Heart right ventricle (tissue), 16 donors: ENCODE measurements at places on chromosomes 12 and 14. TPM values are rescaled to one million over a fixed set of nuclear protein-coding genes. Genes with fewer than 3 reads are reported as not detected.

DNA sequence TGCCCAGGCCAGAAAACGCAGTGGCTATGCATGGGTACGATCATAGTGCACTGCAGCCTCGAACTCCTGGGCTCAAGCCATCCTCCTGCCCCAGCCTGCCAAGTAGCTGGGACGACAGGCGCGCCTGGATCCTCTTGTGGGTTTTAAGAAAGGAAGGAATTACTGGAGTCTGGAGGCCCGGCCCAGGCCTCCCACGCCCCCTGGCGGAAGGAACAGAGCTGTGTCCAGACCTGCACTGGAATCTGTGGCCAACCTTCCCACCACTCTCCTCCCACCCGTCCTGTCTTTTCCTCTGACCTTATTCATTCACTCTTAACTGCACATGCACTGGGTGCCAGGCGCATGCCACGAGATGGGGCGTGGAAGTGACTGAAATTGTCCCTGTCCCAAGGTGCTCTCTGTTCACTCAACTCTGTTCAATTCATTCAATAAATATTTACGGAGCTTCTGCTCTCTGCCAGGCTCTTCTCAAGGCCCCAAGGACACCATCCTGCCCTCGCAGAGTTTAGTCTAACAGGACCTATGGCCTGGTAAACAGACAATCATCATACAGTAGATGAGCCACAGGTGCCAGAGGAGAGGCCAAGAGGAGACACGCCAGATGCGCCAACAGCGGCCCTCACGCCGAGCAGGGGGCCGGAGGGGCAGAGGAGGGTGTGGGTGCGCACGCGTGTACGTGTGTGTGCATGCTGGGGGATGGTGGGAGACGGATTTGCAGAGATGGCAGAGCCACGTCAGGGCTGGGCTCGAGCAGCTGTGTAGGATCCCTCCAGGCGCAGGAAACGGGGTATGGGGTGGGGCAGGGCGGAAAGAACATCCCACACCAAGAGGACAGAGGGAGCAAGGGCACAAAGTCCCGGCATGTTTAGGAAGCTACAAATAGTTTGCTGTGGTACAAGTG lies 13.7 kb upstream of the TMEM106C start:
- no peaks in the 10 kb centered on the region for H3K27me3 ChIP-seq
- H3K4me3 ChIP-seq = no peak overlapping the region
- H3K36me3 ChIP-seq = no peaks in the 10 kb centered on the region
- H3K27ac ChIP-seq = no peak overlapping the region
- DNase-seq = peak; percentile 79

GRCh38 chr14:58697930-58698642 lies 60.3 kb downstream of the DACT1 start:
- no peak overlapping the region for H3K27ac ChIP-seq
- no peak for DNase-seq
- no peaks in the 10 kb centered on the region for H3K4me1 ChIP-seq
- no peak overlapping the region for H3K4me3 ChIP-seq
- no peaks in the 10 kb centered on the region for H3K36me3 ChIP-seq

GRCh38 chr14:54211551-54212308 lies 185.1 kb upstream of the CDKN3 start:
- H3K27ac ChIP-seq = peak overlapping the region; percentile 64
- H3K4me3 ChIP-seq = no peak overlapping the region
- no peak for DNase-seq
- H3K4me1 ChIP-seq = no peaks in the 10 kb centered on the region

DNA sequence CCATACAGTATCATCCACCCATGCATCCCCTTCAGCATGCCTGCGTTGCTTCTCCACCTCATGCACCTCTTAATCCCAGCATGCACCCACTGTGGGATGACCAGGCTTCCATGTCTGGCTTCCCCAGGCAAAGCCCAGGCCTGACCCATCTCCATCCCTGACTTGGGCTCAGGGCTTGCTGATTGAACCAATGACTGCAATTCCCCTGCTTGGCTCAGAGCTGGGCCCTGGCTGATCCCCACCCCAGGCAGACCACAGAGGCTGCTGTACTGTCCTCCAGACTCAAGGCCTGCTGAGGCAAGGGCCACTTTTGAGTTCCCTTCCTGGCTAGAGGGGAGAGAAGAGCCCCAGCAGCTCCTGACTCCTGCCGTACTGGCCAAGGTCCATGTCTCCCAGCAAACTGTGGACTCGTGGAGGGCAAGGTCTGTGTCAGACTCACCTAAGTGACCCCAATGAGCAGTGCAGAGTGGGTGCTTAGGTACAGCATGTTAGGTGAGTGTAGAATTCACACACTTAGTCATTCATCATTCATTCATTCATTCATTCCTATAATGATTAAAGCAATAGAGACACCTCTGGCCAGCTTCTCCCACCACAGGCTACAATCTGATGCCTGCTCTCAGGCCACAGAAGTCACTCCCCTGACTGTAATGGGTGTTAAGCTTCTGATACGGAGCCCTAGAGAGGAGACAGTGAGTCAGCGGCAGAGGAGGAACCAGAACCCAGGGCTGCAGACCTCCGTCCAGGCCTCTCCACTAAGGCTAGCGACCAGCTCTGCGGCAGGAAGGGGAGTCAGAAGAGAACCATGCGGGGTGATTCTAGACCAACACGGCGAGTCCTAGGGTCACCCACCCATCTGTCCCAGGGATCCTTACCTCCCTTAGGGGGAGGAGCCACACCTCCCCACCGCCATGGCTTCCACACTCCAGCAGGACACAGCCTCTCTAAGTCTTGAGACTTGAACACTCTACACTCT lies 2.9 kb downstream of the BEGAIN start:
- H3K27ac ChIP-seq = no peak overlapping the region
- H3K27me3 ChIP-seq = peaks cover 36% of the 10 kb centered on the region
- H3K36me3 ChIP-seq = no peaks in the 10 kb centered on the region
- peaks cover 18% of the 10 kb centered on the region for H3K4me1 ChIP-seq
- H3K4me3 ChIP-seq = no peak overlapping the region
- no peak for DNase-seq

DNA sequence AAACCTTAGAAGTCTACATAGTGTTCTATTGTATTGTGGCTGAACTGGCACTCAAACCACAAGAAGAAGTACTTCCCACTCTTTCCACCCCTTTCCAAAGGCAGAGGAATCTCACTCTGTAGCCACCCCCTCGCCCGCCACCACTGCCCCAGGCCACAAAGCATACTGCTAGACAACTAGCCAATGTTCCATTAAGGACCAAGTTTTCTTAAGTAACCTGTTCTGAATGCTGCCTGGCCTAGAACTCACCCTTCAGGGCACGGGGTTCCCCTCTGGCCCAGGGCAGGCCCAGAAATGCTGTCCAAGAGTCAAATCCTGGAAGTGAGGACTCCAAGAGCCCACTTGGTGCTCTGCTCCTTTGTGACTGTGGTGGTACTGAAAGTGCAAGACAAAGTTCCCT lies 15.7 kb upstream of the PTPRO start:
- no peak for DNase-seq
- no peak overlapping the region for H3K4me3 ChIP-seq
- no peak overlapping the region for H3K27ac ChIP-seq
- H3K27me3 ChIP-seq = no peaks in the 10 kb centered on the region
- no peaks in the 10 kb centered on the region for H3K4me1 ChIP-seq

DNA sequence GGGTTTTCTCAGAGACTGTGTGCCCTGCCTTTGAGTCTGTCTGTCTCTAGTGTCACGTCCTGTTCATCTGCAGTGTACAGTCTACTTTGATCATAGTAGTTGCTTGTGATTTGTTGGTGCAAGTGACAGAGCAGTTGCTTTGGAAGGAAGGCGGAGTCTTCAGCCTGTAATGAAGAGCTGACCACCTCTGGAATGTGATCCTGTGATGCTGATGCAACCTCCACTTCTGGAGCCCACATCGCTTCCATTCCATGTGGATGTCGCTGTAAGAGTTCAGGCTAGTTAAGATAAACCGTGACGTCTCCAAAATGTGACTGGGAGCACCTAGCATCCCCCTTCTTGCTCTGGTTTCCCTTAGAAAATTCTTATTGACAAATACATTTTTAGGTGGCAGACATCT lies 51.8 kb downstream of the PELI2 start:
- H3K36me3 ChIP-seq = no peaks in the 10 kb centered on the region
- H3K27ac ChIP-seq = no peak overlapping the region
- no peak for DNase-seq
- no peaks in the 10 kb centered on the region for H3K27me3 ChIP-seq
- no peak overlapping the region for H3K4me3 ChIP-seq

- peaks cover 24% of the 10 kb centered on the region for H3K36me3 ChIP-seq
- H3K4me3 ChIP-seq = no peak overlapping the region
- DNase-seq = no peak
- no peaks in the 10 kb centered on the region for H3K27me3 ChIP-seq
Observed at GRCh38 chr12:71865757-71866536, 26.4 kb downstream of the TBC1D15 start.

GRCh38 chr14:33457617-33458016 lies 493.3 kb downstream of the EGLN3 start:
- H3K27ac ChIP-seq = no peak overlapping the region
- DNase-seq = no peak
- H3K27me3 ChIP-seq = no peaks in the 10 kb centered on the region
- no peaks in the 10 kb centered on the region for H3K4me1 ChIP-seq
- H3K36me3 ChIP-seq = no peaks in the 10 kb centered on the region
- H3K4me3 ChIP-seq = no peak overlapping the region

GRCh38 chr12:65168681-65169319 lies 583 bp upstream of the LEMD3 start:
- peak overlapping the region; percentile 97 for H3K27ac ChIP-seq
- peak overlapping the region; percentile 99 for H3K4me3 ChIP-seq
- peaks cover 1% of the 10 kb centered on the region for H3K36me3 ChIP-seq
- no peaks in the 10 kb centered on the region for H3K27me3 ChIP-seq
- DNase-seq = no peak
- peaks cover 37% of the 10 kb centered on the region for H3K4me1 ChIP-seq

Gene ATL1
- total RNA-seq = 2.0 TPM

Gene TAS2R30
- total RNA-seq = 1.2 TPM

Gene SLC38A1
- 182 TPM for total RNA-seq
